ENCODE measurements at places on chromosomes 1 and 21.
A peak's percentile ranks its signal among the peaks of the same experiment; 100 is the strongest.

DNA sequence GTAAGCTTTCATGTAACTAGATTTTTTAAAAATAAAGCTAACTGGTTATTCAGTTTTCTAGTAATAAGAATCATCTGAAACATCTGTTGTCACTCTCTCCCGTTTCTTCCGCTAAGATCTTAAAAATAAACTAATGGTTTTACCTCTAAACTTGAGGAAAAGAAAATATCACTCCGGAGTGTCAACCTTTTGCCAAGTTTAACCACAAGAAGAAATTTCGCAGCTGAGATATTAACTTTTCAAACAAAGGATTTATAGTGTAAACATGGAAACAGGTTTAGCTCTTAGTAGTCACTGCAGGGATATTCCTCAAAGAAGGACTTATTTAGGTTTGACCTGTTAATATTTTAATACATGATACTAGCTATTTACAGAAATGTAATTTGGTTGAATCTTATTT, 954.9 kb downstream of the ADGRL2 start:
- no peak for DNase-seq

DNA sequence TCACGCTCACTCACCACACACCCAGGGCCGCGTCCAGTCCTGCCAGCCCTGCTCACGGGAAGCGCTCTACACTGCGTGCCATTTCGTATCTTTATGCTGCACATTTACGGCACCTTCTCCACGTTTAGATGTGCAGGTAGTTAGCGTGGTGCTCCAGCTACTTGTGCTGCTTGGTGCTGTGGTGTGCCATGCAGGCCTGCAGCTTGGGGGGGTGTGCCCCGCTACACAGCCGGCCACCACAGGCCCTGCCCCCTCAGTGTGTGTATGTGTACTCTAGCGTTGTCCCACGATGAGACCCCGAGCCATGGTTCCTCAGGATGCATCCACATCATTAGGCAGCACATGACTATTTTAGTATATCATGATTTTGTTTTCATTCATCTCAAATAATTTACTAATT, 38.3 kb downstream of the SNAP47 start:
- no peak for DNase-seq

DNA sequence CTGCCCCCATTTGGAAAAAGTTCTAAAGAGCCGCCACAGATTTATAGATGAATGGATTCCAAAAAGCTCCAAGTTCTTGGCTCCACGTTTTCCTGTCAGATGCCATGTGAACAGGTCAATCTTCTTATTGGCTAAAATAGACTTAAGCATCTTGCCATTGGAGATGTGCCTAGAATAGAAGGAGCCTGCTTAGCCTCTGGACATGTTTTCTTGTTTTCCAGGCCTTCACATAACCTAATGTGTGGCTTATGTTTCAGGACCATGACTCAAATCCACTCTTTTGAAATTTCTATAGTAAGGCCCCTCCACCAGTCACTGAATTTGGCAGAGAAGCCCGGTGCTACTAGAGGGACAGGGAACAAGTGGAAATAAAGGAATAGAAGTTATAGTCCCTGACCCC, 31.5 kb downstream of the PHC2 start:
- DNase-seq: no peak

GRCh38 chr1:147745271-147745670, 15.1 kb downstream of the GJA5 start:
- DNase-seq: no peak

DNA sequence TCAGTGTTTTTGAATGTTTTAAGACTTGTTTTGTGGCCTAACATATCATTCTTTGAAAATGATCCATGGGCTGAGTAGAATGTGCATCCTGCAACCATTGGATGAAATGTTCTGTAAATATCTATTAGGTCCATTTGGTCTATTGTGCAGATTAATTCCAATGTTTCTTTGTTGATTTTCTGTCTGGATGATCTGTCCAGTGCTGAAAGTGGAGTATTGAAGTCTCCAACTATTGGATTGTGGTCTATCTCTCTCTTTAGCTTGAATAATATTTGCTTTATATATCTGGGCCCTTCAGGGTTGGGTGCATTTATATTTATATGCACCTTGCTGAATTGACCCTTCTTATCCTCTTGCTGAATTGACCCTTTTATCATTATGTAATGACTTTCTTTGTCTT, 181.5 kb downstream of the DNAH14 start:
- no peak for DNase-seq

- DNase-seq: peak; percentile 39
Observed at GRCh38 chr1:155126556-155127104, 1.0 kb upstream of the EFNA1 start.
